ENCODE measurements at places on chromosomes 16 and 17.

DNA sequence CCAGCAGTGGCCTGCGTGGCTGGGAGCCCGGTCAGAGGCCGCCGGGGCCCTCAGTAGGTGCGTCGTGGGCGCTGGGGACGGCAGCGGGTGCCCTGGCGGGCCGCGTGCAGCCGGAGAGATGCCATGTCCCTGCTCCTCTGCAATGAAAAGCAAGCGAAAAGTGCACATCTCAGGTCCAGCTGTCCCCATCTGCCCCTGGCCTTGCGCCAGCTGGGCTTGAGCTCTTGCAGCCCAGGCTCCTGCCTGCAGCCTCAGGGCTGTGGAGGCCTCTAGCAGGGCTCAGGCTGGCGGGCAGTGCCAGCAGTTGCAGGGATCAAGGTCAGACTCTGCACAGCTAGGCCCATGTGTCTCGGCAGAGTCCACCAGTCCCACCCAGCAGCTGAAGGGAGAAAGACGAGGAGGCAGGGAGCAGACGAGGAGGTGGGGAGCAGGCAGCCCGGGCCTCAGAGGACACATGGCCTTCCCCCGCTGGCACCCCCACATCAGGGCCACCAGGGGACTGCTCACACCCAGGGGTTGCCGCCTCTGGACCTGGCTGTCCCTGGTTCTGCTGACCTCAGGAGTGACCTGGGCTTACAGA is 11.2 kb downstream of the SLC16A3 start:
- no peak for DNase-seq

GRCh38 chr17:29108823-29109476 is 66.0 kb downstream of the PIPOX start:
- no peak for DNase-seq

DNA sequence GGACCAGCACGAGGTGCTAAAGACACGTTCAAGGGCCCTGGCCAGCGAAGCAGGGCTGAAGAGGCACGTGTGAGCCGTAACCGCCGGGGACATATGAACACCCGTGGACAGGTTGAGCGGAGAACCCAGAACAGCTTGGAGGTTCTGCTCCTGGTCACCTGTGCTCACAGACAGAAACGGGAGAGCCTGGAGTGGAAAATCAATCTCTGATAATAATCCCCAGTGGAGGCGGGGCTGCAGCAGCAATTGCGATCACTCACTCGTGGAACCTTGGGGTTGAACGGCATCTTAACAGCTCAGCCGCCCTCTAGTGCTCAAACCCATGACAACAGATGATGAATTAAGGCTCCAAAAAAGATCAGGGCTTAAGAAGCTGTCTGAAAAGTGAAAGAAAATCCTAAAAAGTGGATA is 25.6 kb downstream of the WIPI1 start:
- DNase-seq: no peak

- no peak for DNase-seq
Measured at GRCh38 chr16:85314512-85314971, 202.3 kb upstream of the CIBAR2 start.

- peak; percentile 74 for DNase-seq
Measured at GRCh38 chr17:41801374-41802271, 10.1 kb downstream of the P3H4 start.

DNA sequence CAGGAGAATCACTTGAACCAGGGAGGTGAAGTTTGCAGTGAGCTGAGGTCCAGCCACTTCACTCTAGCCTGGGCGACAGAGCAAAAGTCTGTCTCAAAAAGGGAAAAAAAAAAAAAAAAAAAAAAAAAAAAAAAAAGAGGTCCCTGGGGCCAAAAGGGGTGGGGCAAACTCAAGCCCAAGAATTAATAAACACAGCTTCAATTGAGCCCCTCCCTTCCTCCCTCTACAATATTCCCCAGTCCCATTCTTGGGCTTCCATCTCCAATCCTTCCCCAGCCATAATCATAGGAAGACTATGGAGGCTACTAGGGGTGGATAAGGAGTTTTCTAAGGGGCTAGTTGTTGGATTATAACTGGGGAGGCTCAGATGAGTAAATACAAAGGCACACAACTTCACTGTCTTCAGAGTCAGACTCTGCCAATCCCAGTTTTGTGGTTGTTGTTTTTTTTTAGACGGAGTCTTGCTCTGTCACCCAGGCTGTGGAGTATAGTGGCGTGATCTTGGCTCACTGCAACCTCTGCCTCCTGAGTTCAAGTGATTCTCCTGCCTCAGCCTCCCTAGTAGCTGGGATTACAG is 9.5 kb downstream of the CAVIN1 start:
- DNase-seq: no peak

GRCh38 chr16:7650431-7650830 is 317.8 kb downstream of the RBFOX1 start:
- no peak for DNase-seq

DNA sequence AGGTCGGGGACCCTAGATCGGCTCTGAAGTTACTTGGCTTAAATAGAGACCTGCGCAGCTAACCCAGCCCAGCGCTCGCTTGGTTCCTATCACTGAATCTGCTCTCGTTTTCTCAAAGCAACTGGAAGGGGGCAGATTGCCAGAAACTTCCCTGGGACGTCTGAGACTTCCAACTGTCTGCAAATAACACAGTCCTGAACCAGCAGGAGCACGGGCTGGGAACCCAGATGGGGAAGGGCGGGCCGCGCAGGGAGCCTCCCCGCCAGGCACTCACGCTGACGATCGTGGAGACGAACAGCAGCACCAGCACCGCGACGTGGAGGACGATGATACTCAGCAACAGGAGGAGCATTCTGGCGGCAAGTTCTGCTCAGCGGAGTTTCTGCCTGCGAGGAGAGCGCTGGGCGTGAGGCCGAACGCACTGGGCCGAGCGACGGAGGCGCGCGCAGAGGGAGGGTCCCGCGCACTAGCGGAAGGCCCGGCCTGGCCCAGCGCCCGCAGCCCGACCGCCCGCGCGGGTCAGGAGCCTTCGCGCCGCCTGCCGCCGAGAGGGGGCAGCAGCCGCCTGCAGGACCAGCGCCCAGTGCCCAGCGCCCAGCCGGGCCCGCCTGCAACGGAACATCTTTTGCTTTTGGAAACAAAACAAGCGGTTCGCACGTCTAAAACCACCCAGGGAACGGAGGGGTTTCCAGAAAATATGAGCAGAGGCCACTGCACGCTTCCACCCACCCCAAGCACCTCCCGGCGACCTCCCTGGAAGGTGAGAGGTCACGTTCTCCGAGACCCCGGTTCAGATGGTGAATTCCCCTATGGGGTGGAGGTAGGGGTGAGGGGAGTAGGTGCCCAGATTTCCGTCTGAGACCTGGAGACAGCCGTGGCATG is 4.5 kb downstream of the PMP22 start:
- peak; percentile 22 for DNase-seq

GRCh38 chr16:10938796-10939648 is 3.2 kb downstream of the DEXI start:
- DNase-seq: no peak

DNA sequence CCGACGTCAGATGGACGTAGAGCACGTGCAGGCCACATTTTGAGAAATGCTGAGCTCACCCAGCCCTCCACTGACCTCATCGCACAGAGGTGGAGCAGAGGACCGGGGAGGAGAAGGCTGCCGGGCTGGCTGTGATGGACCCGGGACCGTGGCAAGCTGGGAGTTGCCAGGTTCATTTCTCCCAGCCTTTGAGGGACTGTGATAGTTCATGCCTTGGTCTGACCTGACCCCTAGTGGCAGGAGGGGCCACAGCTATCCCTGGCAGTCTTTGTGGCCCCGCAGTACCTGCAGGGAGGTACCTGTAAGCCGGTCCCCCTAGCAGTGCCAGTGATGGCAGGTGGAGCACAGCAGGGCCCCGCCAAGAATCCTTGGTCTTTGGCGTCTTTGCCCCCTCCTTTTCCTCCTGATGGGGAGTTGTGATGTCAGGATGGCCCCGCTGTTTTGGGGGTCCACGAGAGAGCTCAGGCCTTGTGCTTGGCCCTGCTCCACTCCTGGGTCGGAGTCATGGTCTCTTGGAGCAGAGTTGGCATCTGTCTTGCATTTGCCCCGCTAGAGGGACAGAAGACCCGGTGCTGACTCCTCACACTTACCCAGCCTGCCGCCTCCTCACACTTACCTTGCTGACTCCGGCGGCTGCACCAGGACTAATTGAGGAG is 50.4 kb downstream of the OR1D5 start:
- peak; percentile 48 for DNase-seq

GRCh38 chr17:8012996-8013640 is 10.7 kb downstream of the GUCY2D start:
- DNase-seq: no peak

GRCh38 chr17:73595479-73595878 is 48.8 kb downstream of the SDK2 start:
- DNase-seq: peak; percentile 37

GRCh38 chr16:50712560-50712898 is 19.1 kb downstream of the NOD2 start:
- no peak for DNase-seq

DNA sequence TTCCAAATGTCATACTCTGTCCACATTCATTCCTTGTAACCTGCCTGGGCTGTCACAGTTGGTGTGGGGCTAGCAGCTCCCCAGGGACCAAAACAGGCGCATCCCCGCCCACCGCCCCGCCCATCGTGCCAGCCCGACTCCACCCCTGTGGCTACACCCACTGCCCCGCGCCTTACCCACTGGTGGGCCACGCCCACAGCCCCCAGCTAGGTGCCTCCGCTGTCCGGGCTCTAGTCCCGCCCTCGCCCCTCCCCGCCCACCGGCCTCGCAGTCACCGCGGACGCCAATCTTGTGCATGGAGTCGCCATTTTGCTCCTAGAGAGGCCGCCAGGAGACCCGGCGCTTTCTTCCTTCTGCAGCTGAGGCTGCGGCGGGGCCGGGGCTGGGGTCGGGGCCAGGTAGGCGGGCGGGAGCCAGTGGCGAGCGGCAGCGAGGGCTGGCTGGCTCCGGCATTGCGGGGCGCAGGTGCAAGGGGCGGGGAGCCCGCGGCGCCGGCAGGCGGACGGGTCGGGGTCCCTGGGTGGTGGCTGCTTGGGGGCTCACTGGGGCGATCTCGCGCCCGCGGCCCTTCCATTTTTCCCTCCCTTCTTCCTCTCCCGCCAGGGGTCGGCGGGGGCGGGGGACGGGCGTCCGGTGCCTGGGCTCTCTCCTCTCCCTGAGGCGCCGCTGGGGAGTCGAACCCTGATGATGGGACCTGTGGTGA is at the start of gene PRPSAP2:
PRPSAP2 (plus strand) TSS at position 268 of the 703 bp plus-strand sequence. CDS start 7,703 bp downstream, outside the sequence.
- DNase-seq: peak; percentile 98

GRCh38 chr16:51267681-51268080 is 116.6 kb upstream of the SALL1 start:
- DNase-seq: no peak

GRCh38 chr16:2003231-2003826 is 6.3 kb downstream of the ZNF598 start:
- DNase-seq: no peak

- peak; percentile 5 for DNase-seq
Measured at GRCh38 chr17:71959154-71959553, 161.7 kb upstream of the SOX9 start.

GRCh38 chr16:85832570-85833218 is 33.2 kb downstream of the COX4I1 start:
- DNase-seq: no peak

DNA sequence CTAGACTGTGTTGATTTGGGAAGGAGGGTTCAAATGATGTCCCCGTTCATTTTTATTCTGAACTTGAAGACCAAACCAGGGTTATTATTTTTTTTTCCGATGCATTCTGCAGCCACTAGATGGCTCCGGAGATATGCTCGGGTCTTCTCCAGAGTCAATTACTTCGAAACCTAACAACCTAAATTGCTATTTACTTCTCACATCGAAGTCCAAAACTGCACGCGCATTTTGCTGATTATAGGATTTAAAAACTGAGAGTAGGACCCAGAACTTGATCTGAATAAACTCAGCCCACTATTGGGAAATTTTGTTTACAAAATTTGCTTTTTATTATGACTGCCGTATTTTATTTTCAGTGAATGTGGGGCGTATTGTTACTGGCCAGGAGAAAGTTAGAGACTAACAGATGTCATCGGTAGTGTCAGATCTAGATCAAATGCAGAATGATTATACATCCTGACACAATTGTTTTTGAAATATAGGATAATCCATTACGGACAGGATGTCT is 263.8 kb downstream of the HS3ST3A1 start:
- peak; percentile 79 for DNase-seq

DNA sequence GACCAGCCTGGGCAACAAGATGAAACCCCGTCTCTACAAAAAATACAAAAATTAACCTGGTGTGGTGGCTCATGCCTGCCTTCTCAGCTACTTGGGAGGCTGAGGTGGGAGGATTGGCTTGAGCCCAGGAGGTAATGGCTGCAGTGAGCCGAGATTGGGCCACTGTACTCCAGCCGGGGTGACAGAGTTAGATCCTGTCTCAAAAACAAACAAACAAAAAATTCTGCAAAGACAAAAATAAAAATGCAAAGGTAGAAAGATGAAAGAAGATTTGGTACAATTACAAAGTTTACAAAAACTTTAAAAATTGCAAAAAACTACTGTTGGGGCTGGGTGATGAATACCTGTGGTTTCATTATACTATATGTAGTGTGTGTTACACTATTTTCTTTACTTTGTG is 5.5 kb upstream of the CDH1 start:
- no peak for DNase-seq

DNA sequence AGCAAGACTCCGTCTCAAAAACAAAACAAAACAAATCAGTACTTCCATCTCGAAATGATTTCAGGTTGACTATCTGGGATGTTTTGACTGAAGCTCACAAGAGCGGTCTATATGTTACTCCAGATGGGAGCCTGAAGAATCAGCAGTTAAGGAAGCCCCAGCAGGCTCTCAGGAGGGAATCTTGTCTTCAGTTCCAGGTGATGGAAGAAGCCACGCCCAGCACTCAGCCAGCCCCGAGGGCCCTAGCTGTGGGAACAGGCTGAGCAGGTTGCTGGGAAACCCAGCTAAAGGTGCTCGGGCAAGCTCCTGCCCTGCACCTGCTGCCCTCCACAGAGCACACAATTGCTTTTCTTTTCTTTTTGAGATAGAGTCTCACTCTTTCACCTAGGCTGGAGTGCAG is 32.4 kb downstream of the WIPI1 start:
- peak; percentile 73 for DNase-seq

Data from NCI-H146 (cell line).